ENCODE measurements at places on chromosomes 12 and 14. TPM values are rescaled to one million over a fixed set of nuclear protein-coding genes. Genes with fewer than 3 reads are reported as not detected.

DNA sequence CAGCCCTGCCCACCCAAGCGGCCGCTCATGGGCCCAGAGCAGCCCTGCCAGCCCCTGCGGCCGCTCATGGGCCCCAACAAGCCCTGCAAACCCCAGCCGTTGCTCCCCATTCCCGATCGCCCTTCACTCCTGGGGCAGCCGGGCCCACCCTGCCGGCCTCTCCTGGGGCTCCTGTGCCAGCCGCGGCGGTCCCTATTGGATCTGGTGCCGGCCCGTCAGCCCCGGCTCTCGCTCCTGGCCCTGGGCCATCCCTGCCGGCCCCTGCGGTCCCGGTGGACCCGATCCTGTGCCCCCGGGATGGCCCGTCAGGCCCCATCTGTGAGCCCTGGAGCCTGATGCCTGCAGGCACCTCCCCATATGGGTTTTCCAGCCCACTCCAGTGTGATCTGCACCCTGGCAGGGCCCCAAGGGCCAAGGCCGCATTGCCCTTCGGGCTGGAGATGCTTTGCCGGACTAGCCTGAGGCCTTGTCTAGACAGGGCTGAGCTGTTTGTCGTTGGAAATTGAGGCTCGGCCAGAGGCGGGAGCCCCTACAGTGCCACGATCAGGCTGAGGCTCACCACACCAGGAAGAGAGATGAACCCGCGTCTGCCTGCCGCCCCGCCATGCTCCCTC is 20.3 kb downstream of the FBRSL1 start:
- H3K4me1 ChIP-seq, result peaks cover 18% of the 10 kb centered on the region
- no peaks in the 10 kb centered on the region for H3K36me3 ChIP-seq
- H3K27me3 ChIP-seq, result no peaks in the 10 kb centered on the region
- no peak overlapping the region for H3K27ac ChIP-seq
- no peak overlapping the region for H3K4me3 ChIP-seq
- DNase-seq, result no peak

DNA sequence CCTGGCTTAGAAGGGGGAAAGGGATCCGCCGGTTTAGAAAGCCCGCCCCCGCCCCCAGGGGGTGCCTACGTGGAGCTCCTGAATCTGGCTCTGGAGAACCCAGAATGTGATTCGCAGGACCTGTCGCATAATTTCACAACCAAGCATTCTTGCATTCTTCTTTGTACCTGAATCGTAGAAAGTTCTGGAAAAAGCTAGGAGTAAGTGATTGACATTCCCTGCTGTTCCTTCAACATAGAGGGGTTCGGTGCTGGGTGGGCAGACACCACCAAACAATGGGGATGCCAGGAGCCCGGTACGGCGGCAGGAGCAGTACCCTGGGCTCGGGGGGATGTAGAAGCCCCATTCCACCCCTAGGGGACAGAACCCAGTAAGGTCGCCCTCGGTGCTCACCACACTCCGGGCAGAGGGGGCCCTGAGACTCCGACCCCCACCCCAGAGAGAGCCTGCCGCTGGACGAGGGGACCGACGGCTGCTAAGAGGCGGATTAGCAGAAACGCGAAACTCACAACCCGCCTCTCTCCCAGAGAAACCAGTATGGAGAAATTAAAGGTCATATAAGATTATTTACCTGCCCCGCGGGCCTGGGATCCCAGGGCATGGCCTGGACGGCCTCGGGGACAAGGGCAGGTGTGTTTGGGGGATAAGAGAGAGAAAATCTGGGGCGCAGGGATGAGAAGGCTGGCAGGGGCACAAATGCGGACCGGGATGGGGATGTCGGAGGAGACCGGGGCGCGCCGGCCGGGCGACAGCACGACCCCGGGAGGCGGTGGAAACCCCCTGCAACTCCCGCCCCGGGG is 520 bp downstream of the CSRP2 start:
- peak; percentile 37 for DNase-seq
- H3K4me1 ChIP-seq, result no peaks in the 10 kb centered on the region
- H3K4me3 ChIP-seq, result peak overlapping the region; percentile 52
- peak overlapping the region; percentile 85 for H3K27ac ChIP-seq
- H3K36me3 ChIP-seq, result no peaks in the 10 kb centered on the region

COX8C gene
- not detected for total RNA-seq

GRCh38 chr12:100493396-100494012 is 19.8 kb downstream of the NR1H4 start:
- DNase-seq, result no peak
- no peaks in the 10 kb centered on the region for H3K4me1 ChIP-seq
- H3K27ac ChIP-seq, result no peak overlapping the region
- no peaks in the 10 kb centered on the region for H3K27me3 ChIP-seq
- H3K4me3 ChIP-seq, result no peak overlapping the region
- H3K36me3 ChIP-seq, result no peaks in the 10 kb centered on the region

DNA sequence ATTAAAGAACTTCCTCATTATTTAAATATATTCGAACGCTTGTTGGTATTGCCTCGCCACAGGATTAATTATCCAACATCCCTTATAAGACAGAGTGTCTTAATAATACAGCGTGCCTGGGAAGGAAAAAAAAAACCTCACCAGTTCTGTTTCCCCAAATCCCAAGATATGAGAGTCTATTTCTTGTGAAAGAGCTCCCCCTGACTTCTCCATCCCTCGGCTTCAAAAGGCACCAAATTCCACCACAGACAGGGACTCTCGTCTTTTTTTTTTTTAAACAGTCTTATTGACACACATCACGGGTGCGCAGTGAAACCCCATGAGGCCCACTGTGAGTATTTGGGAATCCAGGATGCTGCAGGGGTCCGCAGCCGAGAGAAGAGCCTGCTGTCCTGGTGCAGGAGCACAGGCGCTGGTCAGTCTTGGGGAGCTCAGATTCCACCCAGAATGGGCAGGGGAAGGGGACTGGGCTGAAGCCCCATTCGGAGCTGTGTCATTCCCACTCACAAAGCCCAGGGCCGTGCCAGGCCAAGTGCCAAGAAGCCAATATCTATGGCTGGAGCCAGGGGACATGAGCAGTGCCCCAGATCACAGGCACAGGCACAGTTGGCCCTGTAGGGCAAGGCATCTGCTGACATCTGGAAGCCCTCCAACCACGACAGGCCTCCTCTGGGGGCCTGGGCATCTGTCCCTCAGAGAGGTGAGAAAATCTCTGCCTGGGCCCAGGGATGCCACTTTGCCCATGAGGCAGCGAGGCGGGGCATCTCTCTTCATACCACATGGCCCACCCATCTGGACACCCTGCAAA is 71.9 kb downstream of the BCL11B start:
- peaks cover 15% of the 10 kb centered on the region for H3K27me3 ChIP-seq
- H3K36me3 ChIP-seq, result no peaks in the 10 kb centered on the region
- no peak overlapping the region for H3K4me3 ChIP-seq
- H3K27ac ChIP-seq, result no peak overlapping the region

ANO2 gene
- 10.5 TPM for total RNA-seq

GRCh38 chr14:103072595-103073366 is 11.2 kb upstream of the LBHD2 start:
- no peaks in the 10 kb centered on the region for H3K27me3 ChIP-seq
- no peak overlapping the region for H3K27ac ChIP-seq
- H3K36me3 ChIP-seq, result no peaks in the 10 kb centered on the region
- no peak for DNase-seq
- peaks cover 3% of the 10 kb centered on the region for H3K4me1 ChIP-seq

DNA sequence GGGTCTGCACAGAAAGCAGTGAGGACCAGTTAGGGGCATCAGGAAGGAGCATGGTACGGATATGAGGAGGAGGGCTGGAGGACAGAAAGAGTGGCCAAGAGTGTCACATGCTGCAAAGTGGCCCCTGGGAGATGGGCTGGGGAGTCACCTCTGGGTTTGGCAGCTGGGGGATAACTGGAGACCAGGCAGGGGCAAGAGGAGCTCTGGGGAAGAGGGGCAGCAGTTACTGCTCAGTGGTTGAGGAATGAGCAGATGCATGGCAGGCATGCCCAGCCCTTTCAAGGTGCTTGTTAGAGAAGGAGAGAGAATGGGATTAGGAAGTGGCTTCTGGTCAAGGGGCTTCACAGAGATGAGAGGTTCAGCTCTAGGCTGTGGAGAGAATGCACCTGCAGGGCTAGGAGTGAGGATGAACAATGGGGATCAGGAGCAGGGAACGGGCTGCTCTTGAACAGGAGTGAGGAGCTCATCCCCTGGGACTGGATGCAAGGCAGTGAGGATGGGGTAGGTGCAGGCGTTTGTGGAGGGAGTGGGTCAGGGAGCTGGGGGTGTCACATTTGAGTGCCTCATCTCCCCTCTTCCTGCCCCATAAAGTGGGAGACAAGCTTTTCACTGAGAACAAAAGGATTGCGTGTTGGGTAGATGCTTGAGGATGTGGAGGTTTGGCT is 127.5 kb downstream of the PAPOLA start:
- H3K4me1 ChIP-seq, result no peaks in the 10 kb centered on the region
- H3K27ac ChIP-seq, result no peak overlapping the region
- H3K27me3 ChIP-seq, result no peaks in the 10 kb centered on the region
- no peaks in the 10 kb centered on the region for H3K36me3 ChIP-seq
- DNase-seq, result no peak
- H3K4me3 ChIP-seq, result no peak overlapping the region

ITGA7 gene
- 22.4 TPM for total RNA-seq

TRIM9 gene
- 0.47 TPM for total RNA-seq

GRCh38 chr12:22284871-22285270 is 49.6 kb downstream of the ST8SIA1 start:
- no peaks in the 10 kb centered on the region for H3K36me3 ChIP-seq
- H3K27me3 ChIP-seq, result no peaks in the 10 kb centered on the region
- no peak for DNase-seq
- no peaks in the 10 kb centered on the region for H3K4me1 ChIP-seq
- H3K4me3 ChIP-seq, result no peak overlapping the region

GRCh38 chr12:10135126-10135525 is 5.1 kb upstream of the CLEC7A start:
- no peaks in the 10 kb centered on the region for H3K27me3 ChIP-seq
- H3K4me1 ChIP-seq, result no peaks in the 10 kb centered on the region

DNA sequence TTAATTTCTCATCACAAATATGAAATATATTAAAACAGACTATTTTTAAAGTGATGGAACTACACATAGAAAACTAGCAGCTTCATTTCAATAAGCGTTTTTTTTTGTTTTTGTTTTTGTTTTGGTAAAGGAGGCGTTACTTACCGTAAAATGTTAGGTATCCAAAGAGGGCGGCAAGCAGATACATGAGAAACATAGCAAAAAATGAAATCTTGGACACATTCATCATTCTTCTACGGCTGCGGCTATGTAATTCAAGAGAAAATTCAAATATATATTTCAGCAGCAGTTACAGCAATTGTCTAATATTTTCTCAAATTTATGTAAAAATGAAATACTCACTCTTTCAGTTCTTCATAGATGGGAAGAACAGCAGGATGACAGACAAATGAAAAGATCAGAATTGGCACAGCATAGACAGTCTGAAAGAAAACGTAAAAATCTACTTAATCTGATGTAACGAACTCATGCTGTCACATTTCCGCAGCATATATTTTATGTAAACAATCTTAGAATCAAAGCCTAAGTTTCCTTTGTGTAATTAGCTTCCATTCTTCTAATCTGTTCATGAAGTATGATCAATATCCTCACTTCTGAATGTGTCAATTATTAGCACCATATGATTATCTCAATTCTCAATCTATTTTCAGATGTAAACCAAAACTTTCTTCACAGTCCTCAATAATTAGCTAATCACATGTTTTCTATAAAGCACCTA is 8.8 kb downstream of the SLC38A2 start:
- DNase-seq, result no peak
- H3K4me1 ChIP-seq, result peaks cover 74% of the 10 kb centered on the region
- no peaks in the 10 kb centered on the region for H3K27me3 ChIP-seq
- no peak overlapping the region for H3K4me3 ChIP-seq
- H3K27ac ChIP-seq, result no peak overlapping the region

- H3K27me3 ChIP-seq, result peaks cover 3% of the 10 kb centered on the region
- DNase-seq, result no peak
- peaks cover 6% of the 10 kb centered on the region for H3K4me1 ChIP-seq
- H3K27ac ChIP-seq, result no peak overlapping the region
These were observed 841 bp downstream of the GLI1 start for GRCh38 chr12:57460468-57460784.

DNA sequence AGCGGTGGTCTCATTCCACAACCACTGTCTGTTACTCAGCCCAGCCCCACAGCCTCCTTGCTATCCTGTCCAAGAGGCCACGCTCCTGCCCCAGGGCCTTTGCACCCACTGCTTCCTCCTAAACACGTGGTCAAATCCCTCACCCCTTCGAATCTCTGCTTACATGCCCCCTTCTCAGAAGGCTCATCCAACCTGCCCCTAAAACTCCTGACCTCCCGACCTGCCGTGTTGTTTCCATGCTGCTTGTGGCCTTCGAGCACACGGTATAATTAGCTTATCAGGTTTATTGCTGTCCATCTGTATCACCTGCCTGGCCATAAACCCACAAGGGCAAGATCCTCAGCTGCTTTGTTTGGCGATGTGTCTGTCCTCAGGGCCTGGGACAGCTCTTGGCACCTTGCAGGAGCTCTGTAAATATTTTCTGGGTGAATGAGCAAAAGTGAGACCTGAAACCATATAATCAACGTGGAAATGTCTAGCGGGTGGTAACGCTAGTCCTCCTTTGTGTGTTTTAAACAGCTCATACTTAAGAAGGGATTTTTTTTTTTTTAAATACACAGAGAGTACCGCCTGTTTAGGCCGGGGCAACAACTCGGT is 36.0 kb downstream of the SCARB1 start:
- H3K4me1 ChIP-seq, result no peaks in the 10 kb centered on the region
- DNase-seq, result no peak
- H3K36me3 ChIP-seq, result no peaks in the 10 kb centered on the region

GRCh38 chr12:53220694-53221202 is 11.3 kb downstream of the RARG start:
- peak; percentile 95 for DNase-seq
- H3K36me3 ChIP-seq, result no peaks in the 10 kb centered on the region
- no peaks in the 10 kb centered on the region for H3K27me3 ChIP-seq
- H3K27ac ChIP-seq, result peak overlapping the region; percentile 99
- peaks cover 93% of the 10 kb centered on the region for H3K4me1 ChIP-seq
- peak overlapping the region; percentile 71 for H3K4me3 ChIP-seq

DNA sequence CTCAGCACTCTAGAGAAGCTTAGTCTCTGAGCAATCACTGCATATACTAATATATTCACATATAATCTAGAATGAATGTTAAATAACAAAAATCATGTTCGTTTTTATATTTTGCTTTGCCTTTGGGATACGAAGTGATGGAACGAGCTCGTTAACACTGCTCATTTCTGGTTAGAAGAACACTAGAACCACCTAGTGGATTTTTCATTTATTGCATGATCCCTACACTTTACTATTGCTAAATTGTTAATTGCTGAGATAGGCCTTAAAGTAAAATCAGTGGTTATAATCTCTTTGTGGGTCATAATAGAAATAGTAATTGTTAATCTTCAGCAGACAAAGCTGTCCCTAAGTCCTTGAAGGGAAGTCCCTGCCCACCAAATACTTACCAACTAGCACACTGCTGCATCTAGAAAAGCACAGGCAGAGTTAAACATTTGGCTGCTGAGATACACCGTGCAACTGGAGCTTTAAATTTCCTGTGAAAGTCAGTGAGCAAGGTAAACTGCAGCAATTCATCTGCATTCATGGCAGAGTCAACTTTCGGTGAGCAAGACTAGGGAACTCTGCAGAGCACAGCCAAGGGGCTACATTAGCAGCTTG is 353.7 kb downstream of the APAF1 start:
- no peak for DNase-seq
- no peaks in the 10 kb centered on the region for H3K27me3 ChIP-seq
- H3K27ac ChIP-seq, result no peak overlapping the region
- H3K4me3 ChIP-seq, result no peak overlapping the region
- no peaks in the 10 kb centered on the region for H3K36me3 ChIP-seq
- H3K4me1 ChIP-seq, result no peaks in the 10 kb centered on the region

GRCh38 chr14:22386924-22387775 is 201.9 kb downstream of the DAD1 start:
- H3K27ac ChIP-seq, result no peak overlapping the region
- H3K36me3 ChIP-seq, result no peaks in the 10 kb centered on the region
- no peak overlapping the region for H3K4me3 ChIP-seq
- H3K27me3 ChIP-seq, result no peaks in the 10 kb centered on the region

GRCh38 chr12:9707864-9708808 is 24.8 kb downstream of the CLECL1 start:
- no peaks in the 10 kb centered on the region for H3K27me3 ChIP-seq
- H3K4me3 ChIP-seq, result no peak overlapping the region
- peaks cover 20% of the 10 kb centered on the region for H3K4me1 ChIP-seq
- H3K27ac ChIP-seq, result no peak overlapping the region
- no peaks in the 10 kb centered on the region for H3K36me3 ChIP-seq

All from left lung (tissue), 14 donors.